ENCODE measurements at places on chromosomes 13 and 19.
A peak's percentile ranks its signal among the peaks of the same experiment; 100 is the strongest.

- DNase-seq, result no peak
Measured at GRCh38 chr13:98307463-98308085, 130.5 kb upstream of the RNF113B start.

DNA sequence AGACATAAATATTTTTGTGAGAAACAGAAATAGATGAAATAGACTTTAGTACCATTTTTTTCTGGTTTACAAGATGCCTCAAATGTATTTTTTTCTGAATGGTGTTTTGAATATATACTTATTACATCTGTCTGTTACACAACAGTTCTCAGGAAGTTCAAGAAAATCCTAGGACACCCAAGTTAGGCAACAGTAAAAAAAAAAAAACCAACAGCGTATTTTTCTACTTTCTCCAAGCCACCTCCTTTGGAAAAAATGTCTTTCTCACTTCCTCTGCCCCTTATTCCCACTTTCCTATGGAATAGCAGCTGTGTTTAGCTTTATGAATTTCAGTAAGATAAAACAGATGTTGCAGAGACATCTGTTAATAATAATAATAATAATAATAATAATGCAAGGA, 489.6 kb upstream of the KLF12 start:
- DNase-seq, result no peak

DNA sequence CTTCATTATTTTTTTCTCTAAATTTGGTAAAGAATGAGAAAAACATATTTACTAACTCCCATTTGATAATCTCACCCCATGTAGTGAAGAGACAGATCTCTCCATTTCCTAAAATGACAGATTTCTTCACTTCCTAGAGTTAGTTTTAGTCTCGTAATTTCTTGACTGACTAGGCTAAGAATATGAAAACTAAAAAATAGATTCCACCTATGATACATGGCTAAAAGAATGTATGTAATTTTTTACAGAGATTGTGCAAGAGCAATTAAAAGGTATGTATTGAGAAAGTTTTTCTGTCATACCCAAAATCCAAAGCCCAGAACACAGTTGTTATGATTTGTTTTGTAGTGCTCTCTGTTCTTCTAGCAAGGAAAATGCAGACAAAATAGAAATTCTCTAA, 9.5 kb downstream of the NALCN start:
- DNase-seq, result no peak

GRCh38 chr19:38727306-38727867, 16.9 kb downstream of the CAPN12 start:
- DNase-seq, result no peak

GRCh38 chr19:13068085-13068846, 34.4 kb downstream of the LYL1 start:
- DNase-seq, result no peak

DNA sequence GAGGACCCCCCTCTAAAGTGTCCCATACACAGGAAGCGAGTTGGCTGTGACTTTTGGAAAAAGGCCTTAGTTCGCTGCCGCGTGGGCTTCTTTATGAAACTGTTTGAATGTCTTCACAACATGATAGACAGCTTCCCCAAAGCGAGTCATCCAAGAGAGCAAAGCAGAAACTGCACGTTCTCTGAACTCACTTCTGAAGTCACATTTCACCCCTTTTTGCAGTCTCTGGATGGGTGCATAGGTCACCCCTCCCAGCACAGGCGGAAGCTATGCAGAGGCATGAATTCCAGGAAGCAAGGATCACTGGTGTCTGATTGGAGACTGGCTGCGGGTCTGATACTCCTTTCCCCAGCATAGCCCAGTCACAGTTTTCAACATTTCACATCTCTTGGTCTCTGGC, 10.6 kb downstream of the GPI start:
- no peak for DNase-seq

DNA sequence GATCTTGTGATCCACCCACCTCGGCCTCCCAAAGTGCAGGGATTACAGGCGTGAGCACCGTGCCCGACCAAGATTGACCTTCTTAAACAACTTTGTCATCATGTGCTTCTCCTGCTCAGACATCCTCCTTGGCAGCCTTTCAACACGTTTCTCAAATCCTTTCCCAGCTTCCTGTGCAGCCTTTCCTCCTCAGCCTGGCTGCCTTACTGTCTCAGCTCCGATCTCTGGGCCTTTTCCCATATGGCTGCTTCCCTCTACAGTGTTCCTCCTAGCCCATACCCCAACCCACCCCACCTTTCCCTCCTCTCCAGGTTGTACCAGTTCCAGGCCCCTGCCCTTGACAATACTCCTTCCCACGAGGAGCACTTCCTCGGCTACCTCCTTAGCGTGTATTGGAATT, 7.2 kb downstream of the PHF11 start:
- no peak for DNase-seq

DNA sequence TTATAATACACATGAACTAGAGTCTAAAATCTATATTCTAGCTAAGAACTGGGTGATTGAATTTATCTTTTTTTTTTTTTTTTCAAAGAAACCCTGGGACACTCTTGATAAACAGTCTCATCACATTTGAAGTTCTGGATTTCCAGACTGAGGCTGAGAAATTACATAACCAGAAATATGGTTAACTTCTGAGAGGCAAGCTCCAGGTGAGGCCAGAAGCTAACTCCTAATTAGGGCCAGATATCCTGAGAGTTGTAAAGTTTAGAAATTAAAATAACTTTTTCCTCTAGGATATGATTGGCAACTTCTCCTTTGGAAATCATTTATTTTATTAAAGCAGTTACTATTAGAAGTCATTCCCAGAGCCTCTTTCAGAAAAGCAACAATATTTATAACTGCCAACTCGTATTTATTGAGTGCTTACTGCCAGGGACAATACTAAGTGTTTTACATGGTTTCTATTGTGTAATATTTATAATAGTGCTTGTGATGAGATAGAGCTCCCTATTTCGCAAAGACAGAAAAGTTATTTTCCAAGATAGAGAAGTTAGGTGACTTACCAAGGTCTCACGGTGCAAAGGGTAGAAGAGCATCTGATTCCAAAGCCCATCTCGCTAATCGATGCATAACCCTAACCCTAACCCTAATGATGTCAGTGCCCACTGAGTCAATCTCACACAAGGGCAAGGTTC, 187.7 kb downstream of the DCT start:
- no peak for DNase-seq

GRCh38 chr13:109784590-109785140, 1.7 kb downstream of the IRS2 start:
- DNase-seq, result peak; percentile 77

DNA sequence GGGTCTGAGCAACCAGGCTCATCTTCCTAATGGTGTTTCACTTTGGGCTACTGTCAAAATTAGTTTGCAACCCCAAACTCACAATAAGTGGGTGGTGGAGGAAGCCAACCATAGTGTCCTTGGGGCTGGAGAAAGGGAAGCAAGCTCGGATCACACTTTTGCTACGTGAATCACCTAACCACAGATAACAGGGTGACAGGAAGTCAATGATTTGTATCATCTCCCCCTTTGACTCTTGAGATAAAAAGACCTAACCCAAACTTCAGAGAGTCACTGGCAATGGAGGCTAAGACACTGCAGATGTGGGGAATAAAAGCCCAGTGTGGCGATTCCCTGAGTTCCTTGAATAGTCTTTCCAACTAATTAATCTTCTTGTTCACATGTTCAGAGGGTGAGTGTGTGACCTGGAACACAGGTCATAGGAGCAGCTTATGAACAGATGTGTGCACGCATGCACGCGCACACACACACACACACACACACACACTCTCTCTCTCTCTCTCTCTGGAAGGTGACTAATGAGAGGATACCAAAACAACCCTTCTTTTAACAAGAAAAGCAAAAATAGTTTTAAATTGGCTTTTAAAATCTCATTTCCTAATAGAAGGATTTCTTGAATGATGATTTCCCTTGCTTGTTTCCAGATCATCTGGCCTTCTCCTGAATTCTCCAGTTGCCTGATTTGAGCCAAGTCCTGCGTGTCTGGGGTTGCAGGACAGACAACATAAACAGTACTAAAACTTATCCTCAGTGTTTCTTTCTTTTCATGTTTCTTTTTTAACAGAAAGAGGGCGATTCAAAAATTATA, 21.2 kb upstream of the DOCK9 start:
- no peak for DNase-seq

DNA sequence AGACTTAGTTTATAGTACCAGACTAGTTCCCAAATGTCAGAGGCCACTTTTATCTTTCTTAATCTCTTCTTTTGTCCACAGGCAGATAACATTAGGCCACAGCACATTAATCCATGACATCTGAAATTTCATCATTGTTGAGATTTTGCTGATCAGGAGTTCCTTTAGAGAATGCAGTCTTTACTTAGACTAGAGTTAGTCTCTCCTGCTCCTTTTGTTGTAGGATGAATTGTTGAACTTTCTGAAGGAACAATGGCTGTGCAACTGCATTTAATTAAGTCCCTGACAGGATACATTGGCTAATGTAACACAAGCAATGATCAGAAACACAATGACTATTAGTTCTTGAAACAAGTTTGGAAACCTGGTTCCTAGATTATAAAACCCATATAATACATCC, 266.3 kb downstream of the PCDH20 start:
- no peak for DNase-seq

DNA sequence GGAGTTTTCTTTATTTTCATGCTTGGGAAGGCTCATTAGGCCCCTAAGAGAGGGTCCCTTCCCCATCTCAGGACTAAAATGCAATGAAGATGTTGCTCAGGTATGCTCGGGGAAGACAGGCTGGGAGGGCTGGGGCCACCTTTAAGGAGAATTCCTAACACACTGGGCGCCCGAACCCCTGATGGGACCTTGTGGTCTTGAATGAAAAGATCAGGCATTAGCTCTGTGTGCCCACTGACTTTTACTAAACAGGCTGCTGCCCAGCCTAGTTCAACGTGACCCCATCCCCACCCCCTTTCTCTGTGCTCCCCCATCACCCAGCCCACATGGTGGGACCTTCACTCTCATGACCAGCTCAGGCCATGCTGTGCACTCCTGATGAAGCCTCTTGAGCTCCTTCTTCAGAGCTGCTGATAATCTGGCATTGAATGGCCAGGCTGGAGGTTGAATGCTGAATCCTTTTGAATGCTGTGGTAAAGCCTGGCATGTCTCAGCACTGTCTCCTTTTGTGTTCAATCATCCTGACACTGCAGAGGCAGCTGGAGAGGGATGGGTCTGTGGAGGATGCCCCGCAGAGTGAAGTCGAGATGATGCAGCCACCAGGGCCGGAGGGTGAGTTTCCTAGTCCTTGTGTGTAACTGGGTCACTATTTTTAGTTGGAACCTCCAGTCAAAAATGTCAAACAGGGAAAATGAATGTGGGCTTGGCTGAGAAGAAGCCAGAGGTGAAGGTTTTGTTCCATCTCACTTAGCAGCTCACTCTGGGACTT, 209.1 kb downstream of the UQCRFS1 start:
- DNase-seq, result no peak

DNA sequence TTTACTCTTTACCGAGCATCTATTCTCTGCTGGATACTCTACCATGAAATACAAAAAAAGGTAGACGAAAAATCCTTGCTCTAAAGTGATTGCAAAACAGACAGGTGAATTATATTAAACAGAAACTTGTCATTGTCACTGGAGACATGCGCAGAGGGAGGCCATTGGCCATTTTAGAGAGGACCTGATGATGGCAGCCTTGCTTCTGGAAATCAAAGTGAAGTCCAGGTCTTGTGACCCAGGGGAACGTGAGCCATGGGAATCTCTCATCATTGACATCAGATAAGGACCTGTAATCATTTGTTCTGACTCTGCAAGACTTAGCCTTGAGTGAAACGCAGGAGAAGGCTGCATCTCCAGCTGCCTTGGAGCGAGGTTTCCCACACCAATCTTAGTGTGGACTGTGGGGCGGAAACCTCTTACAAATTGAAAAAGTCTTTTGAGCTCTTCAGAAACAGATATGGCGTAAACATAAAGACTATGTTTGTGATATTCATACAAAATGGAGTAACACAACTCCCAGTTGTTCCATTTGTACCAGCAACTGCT, 16.8 kb upstream of the SLC46A3 start:
- no peak for DNase-seq

GRCh38 chr13:60463787-60464186, 66.8 kb downstream of the TDRD3 start:
- DNase-seq, result no peak

DNA sequence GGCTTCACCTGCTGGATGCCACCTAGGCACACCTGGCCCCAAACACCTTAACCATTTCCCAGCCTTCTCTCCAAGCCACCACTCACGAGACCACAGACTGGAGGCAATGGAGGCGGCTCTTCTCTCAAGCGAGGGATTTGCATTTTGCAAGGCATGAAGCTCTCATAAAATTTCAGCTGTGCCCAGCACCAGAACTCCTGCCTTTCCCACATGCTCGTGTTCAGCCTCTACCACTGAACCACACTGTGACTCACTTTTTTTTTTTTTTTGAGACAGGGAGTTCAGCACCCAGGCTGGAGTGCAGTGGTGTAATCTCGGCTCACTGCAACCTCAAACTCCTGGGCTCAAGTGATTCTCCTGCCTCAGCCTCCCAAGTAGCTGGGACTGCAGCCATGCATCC, 10.6 kb downstream of the NANOS3 start:
- DNase-seq, result no peak

DNA sequence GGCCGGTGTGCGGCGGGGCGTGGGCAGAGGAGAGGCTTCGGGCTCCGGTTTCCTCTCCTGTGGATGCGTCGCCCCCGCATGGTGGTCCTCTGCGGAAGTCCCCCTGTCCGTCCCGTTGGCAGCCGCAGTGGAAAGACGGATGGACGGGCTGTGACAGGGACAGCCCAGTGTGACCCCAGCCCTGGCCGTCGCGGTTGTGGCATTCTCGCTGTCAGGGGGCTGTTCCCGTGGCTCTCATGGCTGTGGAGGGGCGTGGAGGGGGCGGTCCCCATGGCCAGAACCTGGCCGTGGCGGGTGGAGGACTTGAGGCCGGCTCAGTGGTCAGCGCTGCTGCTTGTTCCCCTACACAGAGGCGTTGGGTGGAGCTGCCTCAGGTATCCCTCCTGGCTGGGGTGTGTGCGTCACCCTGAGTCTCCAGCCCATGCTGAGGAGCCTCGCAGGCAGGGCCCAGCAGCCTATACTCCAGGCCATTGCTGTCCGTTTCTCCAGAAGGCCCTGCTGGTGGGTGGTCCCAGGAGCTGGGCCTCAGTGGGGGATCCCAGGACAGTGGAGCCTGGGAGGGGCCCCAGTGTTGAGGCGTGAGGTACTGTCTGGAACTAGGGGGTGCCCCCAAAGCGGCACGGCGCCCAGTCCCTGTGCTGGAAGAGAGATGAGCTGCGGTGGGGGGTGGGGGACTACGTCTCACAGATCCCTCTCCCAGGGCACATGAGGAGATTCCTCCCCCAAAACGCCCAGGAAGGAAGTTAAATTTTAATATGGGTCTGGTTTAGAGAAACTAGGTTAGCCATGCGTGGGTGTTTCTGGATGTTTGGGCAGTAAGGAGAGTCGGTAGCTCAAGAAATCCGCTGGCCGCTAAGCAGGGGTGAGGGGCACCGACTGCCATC, 20.3 kb downstream of the CSNK1G2 start:
- no peak for DNase-seq

- no peak for DNase-seq
Measured at GRCh38 chr19:30886222-30886621, 463.0 kb downstream of the TSHZ3 start.

GRCh38 chr13:96825653-96826052, 168.6 kb downstream of the OXGR1 start:
- no peak for DNase-seq

All from renal pelvis (tissue), 12 donors.